ENCODE measurements at places on chromosomes 5 and 9.

DNA sequence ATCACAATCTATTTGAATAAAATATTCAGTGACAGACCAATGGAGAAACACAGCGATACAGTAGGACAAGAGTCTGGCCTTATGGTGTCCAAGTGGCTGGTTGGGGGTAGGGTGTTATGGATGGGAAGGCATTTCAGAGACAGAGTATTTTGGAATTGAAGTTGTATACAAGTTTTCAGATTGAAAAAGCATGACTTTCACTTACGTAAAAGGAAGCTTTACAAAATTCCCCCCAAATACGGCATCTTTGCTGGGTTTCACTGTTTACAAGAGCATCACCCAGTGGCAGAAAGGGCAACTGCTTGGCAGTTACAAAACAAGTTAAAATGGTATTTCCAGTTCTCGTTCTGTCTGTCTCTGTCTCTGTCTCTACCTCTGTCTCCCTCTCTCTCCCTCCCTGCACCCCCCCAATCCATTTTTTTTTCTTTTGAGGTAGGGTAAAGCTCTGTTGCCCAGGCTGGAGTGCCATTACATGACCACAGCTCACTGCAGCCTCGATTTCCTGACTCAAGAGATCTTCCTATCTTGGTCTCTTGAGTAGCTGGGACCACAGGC, 86.2 kb downstream of the PTPN3 start:
- peak; percentile 42 for DNase-seq

DNA sequence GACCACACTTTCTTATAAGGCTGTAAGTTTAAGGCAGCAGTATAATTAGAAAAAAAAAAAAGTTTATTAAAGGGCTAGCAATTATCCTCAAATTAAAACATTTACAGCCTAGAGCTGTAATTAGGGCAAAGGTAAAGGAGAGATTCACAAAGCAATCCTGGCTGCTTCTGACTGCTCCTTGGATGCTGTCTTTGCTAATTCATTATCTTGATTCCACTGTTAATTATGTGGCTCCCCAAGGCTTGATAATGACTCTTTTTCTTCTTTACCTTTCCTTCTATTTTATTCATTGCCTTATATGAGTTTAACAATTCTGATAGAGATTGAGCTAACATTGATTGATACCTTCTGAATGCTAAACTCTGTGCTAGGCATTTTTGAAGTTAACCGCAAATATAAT, 476.5 kb downstream of the DTWD2 start:
- no peak for DNase-seq

GRCh38 chr5:40738502-40738901, 17.3 kb downstream of the TTC33 start:
- DNase-seq, result no peak

DNA sequence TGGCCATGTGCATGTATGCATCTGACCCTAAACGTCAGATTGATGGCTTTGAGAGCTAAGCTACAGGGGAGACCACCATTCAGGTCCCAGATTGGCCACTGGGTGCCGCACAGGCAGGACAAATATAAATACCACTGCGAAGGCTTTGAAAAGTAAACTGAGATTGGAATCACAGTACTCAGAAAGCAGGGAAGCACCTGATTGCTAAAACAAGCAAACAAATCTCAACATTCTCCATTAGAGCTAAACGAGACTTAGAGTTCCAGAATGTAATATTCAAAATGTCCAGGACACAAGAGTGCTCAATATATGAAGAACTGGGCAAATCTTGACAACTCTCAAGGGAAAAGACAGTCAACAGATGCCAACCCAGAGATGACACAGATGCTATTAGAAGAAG, 61.0 kb upstream of the GFPT2 start:
- DNase-seq, result no peak

- DNase-seq, result no peak
Observed at GRCh38 chr9:1296331-1296730, 246.2 kb downstream of the DMRT2 start.

DNA sequence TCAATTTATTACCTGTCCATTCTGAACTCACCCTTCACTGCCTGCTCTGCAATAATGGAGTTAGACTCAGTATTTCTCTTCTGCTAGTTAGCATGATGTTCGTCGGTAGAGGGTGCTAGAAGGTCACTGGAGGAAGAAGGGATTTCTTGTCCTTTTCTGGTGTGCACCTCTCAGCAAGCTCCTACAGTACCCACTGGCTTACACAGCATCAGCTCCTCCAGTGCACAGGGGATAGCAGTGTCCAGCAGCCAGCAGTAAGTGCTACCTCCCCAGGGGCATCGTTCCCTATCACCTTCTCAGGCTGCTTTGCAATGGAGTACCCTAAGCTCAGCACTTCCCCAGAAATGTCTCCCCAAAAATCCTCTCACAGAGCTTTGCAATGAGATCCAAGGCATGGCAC, 45.9 kb upstream of the APC start:
- no peak for DNase-seq

Data from stromal cell of bone marrow (primary cell).